ENCODE measurements at places on chromosomes 1 and 21. TPM values are rescaled to one million over a fixed set of nuclear protein-coding genes. Genes with fewer than 3 reads are reported as not detected.

- DNase-seq, result no peak
Observed at GRCh38 chr1:176142973-176143372, 64.1 kb downstream of the COP1 start.

DNA sequence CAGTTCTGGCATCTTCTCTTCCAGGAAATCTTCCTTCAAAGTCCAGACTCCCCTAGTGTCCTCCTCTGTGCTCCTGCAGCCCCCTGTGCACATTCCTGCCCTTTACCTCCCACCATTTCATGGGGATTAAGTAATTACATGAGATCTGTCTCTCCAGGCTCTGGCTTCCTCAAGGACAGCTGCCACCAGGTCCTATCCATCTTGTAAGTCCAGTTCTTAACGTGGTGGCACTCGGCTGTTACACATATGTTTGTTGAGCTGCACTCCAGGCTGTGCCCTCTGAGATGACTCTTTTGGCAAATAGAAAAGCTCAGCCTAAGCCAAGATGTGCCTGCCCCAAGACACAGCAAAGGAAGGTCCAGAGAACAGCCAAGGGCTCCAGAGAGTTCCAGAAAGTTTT lies 57.4 kb upstream of the CAMK1G start:
- DNase-seq, result no peak

GRCh38 chr1:178684542-178685000 lies 40.5 kb upstream of the RALGPS2 start:
- DNase-seq, result peak; percentile 22

- no peak for DNase-seq
Observed at GRCh38 chr1:7511381-7511780, 259.7 kb upstream of the VAMP3 start.

DNA sequence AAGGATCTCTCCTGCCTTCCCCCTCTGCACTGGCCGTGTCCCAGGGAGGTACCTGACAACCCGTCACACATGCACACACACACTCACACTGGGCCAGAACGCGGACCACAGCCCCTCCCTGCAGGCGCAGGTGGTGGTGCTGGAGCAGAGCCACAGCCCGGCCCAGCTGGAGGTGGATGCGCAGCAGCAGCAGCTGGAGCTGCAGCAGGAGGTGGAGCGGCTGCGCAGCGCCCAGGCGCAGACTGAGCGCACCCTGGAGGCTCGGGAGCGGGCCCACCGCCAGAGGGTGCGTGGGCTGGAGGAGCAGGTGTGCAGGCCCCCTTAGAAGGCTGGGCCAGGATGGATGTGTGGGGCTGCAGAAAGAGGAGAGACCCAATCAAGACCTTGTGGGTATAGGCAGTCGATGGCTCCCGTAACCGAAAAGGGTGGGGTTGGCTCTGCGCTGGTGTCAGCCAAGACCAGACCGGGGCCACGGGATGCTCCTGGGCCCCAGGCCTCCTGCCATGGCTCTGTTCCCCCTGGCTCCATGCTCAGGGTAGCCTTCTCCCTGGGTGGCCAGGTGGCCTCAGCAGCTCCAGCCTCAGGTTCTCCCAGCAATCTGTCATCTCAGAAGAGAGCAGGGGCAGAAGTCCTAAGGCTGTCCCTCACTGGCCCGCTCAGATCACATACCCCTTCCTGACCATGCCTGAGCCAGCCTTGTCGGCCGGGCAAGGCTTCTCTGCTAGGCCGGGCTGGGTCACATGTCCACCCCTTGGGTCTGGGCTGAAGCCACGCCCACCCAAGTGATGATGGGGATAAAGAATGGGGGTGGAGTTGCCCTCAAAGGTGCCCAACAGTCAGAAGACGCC lies 8.9 kb downstream of the MFAP2 start:
- DNase-seq, result no peak

DNA sequence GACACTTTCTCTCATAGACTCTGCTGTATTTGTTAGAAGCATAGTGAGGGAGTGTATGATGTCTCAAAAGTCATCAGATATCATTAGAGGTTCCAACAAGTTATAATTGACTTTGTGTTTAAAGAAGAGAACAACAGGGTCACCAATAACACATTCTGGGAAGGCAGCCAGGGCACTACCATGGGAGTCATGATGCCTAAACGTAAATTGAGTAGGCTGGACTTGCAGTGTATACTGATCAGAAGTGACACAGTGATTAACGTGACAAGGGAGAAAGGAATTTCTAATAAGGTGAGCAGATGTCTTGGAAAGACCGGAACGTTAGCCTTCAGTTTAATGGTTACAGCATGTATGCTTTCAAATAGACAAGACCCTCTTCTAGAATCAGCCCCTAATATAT lies 973.2 kb downstream of the NCAM2 start:
- DNase-seq, result no peak

- no peak for DNase-seq
Observed at GRCh38 chr1:69139007-69139406, 428.7 kb upstream of the LRRC7 start.

GRCh38 chr1:33696962-33697361 lies 166.9 kb upstream of the HMGB4 start:
- no peak for DNase-seq

- peak; percentile 48 for DNase-seq
Observed at GRCh38 chr1:29271724-29272123, 35.4 kb downstream of the PTPRU start.

DNA sequence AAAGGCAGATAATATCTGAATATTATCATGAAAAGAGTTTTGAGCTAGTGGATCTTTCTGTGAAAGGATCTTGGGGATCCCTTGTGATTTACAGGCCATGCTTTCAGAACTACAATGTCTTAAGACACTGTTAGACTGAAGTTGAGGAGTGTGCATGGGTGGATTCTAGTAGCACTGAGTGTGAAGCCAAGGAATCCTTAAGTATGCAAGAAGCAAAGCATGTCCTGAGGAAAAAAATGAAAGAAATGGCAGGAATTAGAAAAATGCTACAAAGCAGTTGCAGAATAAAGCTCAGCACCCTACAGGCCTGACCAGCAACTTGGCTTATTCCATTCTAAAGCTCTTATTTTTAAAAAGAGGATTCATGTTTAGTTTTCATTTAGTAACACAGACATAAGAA lies 11.9 kb downstream of the STX6 start:
- DNase-seq, result no peak

DNA sequence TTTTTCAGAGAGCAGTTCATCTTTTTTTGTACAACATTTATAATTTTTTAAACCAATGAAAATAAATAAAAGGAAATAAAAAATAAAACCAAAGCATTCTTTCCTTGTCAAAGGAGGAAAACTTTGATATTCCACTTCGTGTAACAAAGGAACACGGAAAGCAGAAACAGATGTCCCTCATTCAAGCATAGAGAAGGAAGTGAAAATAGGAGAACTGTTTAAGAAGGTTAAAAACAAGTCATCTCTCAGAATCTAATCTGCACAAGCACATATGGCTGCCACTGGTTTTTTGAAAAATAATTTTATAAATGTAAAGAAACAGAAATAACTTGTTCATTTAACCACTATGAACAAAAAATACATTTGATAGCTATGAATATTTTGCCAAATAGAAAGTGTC lies 35.9 kb upstream of the ZNF644 start:
- DNase-seq, result no peak

DNA sequence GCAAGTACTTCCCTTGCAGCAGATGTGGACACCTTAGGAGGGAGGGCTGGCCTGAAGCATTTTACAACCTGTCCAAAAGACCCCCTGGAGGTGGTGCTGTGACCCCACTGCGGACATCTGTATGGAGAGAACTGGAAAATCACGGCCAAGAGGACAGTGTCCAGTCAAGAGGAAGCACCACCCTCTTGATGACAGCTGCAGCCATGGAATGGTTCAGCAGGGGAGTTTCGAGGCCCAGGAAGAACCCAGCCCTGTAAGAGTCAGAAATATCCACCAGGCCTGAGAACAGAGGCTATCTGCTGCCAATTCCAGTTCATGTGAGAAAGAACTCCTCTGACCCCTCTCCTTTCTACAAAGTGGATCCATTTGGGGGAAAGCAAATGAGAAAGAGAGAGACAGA lies 126.8 kb downstream of the PLXNA2 start:
- no peak for DNase-seq

DNA sequence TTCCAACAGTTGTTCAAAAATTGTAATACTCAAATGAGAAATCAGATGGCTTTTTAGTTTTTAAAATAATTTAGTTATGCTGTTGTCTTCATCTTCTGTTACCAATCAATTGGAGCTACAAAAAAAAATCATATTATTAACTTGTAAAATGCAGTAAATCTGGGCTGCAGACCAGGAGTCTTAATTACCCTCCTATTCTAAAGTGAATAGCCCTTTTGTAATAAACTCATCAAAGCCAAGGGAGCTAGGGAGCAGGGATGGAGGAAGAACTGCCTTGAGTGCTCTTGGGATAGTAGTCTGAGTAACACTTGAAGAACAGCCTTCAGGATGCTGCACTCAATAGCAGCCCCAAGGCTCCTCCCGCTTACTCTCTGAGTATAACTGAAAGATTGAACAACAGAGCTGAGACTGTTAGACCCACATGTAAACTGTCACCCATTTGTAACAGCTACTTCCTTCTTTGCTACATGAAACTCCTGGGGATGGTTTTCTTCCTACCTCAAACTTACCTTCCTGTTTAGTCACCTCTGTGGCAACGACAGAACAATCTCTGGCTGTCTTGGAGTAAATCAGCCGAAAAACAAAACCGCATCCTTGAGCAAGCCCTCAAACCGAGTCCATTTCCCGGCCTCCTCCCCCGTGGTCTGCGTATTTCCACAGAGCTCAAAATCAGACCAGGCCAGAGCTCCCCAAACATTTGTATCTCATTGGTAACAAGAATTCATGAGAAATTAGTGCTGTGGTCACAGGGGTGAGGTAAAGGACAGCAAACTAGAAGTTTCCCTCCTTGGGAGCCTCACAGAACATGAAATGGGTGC lies 55.9 kb downstream of the CD58 start:
- DNase-seq, result no peak

Gene NTRK1
- 0.39 TPM for total RNA-seq

Gene GBP6
- not detected for total RNA-seq

Gene SELE
- total RNA-seq, result 0.21 TPM

Gene FMO1
- 2.9 TPM for total RNA-seq

Gene TSTD1
- 29.1 TPM for total RNA-seq

Gene COL11A1
- 11.6 TPM for total RNA-seq

Gene LEPR
- 108 TPM for total RNA-seq

Gene SHE
- 18.0 TPM for total RNA-seq

Gene PLA2G2C
- not detected for total RNA-seq
